ENCODE measurements at places on chromosomes 2 and 18.

DNA sequence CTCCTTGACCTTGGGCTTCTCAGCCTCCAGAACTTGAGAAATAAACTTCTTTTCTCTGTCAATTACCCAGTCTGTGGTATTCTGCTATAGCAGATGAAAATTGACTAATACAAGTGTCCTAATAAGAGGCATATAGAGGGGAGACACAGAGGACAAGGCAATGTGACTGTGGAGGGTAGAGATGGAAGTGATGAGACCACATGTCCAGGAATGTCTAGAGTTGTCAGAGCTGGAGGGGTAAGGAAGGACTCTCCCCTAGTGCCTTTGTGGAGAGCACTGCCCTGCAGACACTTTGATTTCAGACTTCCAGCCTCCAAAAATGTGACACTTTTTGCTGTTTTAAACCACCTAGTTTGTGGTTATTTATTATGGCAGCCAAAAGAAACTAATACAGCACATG, 74.4 kb downstream of the ACKR3 start:
- no peak for DNase-seq

- DNase-seq: no peak
Observed at GRCh38 chr18:52340406-52341102, 557 bp downstream of the DCC start.

GRCh38 chr18:29430416-29430815, 1253.5 kb upstream of the CDH2 start:
- DNase-seq: no peak

DNA sequence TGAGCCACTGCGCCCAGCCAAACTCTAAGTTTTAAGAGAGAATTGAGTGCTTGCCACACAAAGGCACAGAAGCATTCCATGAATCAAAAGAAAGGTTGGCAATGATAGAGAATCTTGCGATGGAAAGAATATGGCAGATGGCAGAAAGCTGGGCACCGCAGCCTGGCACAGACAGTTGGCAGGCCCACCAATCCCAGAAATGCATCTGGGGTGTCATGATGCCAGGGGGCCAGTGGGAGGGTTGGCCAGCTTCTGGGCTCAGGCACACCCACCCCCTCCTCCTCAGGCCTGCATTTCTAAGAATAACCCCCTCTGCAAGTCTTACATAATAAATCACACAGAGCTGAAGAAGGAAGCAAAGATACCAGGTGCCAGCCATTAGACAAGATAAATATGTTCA, 19.6 kb downstream of the ZNF2 start:
- no peak for DNase-seq

Measured in keratinocyte (primary cell).